ENCODE measurements at places on chromosomes 5 and 9.

- DNase-seq: no peak
Measured at GRCh38 chr9:98810102-98810842, 2.8 kb downstream of the GALNT12 start.

- DNase-seq: no peak
Measured at GRCh38 chr5:9445826-9446388, 100.0 kb downstream of the SEMA5A start.

DNA sequence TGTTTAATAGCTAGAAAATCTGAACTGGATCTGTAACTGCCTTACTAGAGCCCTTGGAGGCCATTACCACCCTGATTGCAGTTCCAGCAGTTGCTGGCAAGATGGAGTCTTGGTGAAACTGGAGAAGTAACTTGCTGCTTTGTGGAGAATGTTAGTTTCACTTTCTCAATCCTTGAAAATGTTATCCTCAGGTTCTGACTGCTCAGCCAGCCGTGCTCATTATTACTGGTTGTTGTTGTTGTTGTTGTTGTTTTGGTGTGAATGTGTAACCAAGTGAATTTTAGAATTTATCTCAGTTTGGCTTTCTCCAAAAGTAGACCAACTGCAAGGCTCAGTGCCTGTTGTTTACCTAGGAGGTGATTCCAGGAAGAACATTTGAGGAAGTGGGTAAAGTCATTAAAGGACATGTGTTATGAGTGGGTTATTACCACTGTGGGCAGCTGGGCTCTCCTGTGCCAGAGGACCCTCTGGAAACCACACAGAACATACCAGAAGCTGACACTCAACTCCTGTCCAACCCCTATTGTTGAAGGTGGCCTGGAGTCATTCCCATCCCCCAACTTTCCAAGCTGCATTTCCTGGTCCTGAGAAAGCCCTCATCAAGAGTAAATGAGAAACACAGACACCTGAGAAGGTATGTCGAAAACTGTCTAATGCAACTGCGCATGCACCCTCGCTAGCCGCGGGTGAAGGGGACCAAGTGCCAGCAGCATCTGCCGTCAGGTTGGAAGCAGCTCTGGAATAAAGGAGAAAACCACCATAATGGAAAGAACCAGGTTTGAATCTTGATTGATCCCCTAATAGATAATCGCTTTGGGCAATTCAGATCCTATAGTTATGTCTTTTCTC is 111.6 kb downstream of the CMYA5 start:
- no peak for DNase-seq

GRCh38 chr5:127517110-127517479 is 345 bp upstream of the PRRC1 start:
- DNase-seq: no peak

- no peak for DNase-seq
Measured at GRCh38 chr9:4321554-4321953, 21.7 kb upstream of the GLIS3 start.

- DNase-seq: no peak
Measured at GRCh38 chr9:127346584-127346983, 50.4 kb upstream of the SLC2A8 start.

GRCh38 chr9:13939134-13939533 is 374.8 kb downstream of the NFIB start:
- DNase-seq: no peak

GRCh38 chr9:16871336-16872151 is 1.1 kb upstream of the BNC2 start:
- DNase-seq: no peak

DNA sequence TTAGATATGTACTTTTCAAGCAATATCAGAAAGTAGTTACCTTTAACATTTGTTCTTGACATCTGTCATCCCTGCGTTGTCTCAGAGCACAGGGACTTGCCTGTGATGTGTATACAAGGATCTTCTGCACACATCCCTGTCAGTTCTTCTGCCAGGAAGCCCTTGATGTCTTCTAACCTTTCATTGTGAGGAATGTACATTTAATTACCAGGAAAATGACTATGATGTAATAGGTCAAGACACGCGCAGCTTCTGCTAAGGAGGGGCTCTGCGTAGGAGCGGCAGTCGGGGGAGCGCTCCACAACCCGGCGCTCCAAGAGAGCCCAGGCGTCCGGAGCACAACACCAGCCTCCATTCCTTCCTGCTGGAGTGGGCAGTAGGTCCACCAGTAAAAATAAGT is 119.7 kb downstream of the IRX2 start:
- DNase-seq: no peak

DNA sequence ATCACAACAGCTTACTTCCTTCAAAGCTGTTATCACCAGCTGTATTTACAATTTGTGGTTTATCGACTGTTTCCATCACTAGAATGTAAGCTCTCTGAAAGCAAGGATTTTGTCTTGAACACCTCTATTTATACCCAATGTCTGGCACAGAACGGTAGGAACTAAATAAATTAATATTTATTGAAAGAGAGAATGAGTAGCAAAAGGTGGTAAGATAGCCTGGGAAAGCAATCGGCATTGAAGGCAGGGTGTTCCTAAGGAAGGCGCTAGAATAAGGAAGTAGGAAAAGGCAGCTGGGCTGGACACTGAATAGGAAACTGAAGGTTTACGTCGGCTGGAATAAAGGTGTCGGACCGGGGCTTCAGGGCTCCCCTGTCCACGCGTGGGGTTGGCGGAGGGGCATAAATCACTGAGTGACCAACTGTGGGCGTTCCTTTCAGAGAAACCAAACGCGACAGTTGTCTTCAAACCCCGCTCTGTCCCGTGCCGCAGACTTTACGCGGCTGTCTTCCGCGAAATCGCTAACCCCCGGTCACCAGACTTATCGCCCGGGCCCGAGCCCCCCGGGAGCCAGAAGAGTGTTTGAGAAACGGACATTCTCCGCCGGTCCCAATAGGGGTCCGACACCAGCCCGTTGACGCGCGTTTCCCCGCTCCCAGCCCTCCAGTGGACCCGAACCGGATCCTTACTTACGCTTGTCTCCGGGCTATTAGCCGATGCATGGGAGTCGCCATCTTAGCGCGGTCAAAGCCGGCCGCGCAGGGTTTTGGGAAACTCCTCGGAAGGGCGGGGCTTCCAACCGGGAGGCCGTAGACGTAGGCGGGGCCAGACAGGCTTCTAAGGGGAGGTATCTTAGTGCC is at the start of gene ZCCHC10:
TSS of gene ZCCHC10 (minus strand) at position 746 of the 860 bp plus-strand sequence. CDS start at position 734, 12 bp downstream.
- peak; percentile 93 for DNase-seq

GRCh38 chr5:178182158-178182876 is 4.9 kb downstream of the GMCL2 start:
- no peak for DNase-seq

DNA sequence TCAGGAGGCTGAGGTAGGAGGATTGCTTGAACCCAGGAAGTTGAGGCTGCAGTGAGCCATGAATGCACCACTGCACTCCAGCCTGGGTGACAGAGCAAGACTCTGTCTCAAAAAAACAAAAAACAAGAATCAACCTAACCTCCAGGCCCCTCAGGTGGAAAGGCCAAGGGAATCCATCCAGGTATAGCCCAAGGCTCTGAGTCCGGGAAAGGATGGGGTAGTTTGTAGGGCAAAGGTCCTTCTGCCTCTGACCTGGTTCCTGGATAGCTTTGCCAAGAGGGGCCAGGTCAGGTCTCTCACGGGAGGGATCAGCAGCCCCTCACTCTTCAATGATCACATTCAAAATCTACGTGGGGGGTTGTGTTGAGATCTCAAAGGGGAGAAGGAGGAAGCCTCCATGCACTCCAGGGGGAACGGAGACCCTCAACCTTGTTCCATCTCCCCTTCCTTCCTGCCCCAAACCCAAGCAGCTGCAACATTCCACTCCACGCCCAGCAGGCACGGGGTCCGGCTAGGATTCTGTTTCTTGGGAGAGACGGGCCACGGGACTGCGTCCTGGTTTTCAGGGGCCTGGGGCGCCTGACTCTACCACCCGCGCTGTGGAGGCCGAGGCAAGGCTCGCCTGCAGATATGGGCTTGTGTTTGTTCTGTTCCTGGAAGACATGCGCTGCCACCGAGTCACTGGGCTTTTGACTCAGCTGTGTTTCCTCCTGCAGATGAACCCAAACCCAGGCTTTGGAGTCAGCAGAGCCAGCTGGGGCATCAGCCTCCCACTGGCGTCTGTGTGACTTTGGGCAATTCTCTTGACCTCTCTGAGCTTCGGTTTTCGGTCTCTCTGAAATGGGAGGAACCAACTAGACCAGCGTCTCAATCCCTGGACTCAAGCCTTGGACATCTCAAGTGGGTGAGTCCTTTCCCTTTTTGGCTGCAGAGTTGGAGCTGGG is 35.5 kb downstream of the PLPP7 start:
- DNase-seq: no peak

DNA sequence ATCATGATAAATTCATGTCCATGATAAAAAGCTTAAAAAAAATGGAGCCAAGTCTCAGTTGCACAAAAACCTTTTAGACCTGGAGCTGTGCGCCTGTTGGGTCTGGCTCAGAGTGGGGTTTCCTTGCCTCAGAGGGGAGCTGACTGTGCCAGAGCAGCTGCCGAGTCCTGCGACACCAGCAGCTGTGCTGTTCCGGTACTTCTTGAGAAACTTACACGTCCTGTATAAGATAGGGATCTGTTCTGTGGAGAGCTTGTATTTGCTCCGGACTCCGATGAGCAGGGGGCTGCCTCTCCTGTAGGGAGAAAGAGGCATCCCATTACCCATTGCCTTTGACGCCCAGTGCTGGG is 28.6 kb downstream of the GFPT2 start:
- no peak for DNase-seq

DNA sequence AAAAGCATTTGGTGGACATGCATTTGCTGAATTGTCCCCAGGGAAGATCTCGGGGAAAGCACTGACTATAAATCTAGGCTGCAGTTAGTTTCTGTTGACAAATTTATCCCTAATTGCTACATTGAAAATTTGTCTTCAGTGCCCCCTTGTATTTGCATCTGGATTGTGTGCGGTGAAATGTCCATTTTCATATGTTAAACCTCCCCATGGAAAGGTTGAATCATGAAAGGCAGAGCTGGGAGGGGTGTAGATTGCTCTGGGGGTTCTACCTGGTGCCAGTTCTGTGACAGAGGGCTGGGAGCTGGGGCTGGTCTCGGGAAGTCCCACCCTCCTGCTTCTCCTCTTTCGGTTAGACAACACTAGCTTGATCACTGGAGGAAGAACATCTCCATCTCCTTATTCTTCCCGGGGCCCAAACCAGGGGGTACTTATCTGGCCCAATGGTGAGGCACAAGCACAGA is 101.9 kb downstream of the GADD45G start:
- DNase-seq: no peak

DNA sequence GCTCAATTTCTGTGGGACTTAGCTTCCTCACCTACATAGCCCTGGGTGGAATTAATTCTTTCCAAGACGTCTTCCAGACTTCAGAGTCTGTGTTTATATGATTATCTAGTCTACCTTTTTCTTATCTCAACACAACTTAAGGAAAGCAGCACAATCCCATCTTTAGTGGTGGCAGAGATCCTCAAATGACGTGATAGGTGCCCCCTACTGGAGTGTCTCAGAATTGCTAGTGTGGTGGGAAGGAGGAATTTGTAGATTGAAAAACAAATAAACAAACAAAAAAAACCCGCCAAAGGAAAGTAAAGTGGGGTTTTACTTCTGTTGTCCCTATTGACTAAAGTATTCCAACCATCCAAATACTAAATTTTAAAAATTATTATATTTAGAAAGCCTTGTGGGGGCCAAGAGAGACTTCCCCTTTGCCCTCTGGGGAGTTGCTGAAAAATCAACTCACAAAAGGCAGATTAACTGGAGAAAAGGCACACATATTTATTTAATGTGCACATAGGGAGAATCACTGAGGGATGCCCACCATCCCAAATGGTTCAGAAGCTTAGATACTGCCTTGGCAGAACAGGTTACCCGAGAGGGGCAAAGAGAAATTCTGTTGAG is 283.3 kb downstream of the TMEM167A start:
- DNase-seq: no peak

DNA sequence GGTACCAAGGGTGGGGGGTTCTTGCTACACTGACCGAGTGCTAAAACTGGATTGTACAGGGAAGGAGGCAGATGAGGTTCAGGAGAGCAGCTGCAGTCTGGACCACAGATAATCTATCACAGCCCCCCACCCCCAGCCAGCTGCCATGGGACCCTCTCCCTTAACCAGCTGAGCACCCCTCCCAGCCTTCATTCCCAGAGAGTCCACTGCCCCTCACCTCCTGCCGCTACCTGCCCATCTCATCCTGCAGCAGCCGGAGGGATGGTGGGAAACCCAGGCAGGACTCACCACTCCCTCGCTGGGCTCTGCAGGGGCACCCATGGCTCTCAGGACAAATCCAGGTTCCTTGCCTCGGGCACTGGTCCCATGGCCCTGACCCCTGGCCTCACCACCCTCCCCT is 66.7 kb downstream of the MRPL36 start:
- no peak for DNase-seq

DNA sequence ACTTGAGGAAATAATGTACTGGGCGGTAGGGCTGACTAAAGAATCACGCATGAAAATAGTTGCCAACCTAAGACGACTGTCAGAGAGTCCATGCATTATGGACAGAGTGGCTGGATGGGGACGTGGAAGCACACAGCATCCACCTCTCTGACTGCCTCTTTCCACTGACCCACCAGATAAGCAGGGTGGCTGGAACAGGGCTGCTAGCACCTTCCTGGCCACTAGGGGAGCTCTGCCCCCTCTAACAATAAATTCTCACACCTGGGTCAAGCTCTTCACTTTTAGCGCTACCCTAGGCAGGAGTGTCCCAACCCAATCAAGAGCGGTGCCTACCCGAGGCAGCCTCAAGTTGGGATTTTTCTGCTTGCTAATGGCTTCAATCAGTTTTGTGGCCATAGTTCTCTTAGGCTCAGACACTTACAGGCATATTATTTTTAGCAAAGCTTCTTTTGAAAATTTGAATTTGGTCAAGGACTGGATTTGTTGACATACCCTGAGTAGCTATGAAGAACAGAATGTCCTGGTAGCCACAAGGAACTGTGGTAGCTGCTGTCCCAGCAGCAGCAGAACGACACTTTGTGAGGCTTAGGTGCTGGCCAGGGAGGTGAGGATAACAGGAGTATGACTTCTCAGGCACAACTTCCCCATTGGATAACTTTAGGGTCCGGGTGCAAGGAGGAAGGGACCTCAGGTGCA is 6.9 kb upstream of the TPM2 start:
- DNase-seq: no peak

- DNase-seq: no peak
Measured at GRCh38 chr9:88464851-88465250, 70.1 kb upstream of the NXNL2 start.

GRCh38 chr9:108142504-108143201 is 653.1 kb upstream of the KLF4 start:
- DNase-seq: peak; percentile 59
